ENCODE measurements at places on chromosomes 13 and 19. TPM values are rescaled to one million over a fixed set of nuclear protein-coding genes. Genes with fewer than 3 reads are reported as not detected.

USHBP1 gene
- total RNA-seq, result not detected

MYO1F gene
- 0.09 TPM for total RNA-seq

SHANK1 gene
- total RNA-seq, result 4.2 TPM

CEACAM21 gene
- total RNA-seq, result not detected

LMO7 gene
- total RNA-seq, result 70.1 TPM

EDNRB gene
- total RNA-seq, result 23.3 TPM

TUBA3C gene
- total RNA-seq, result not detected

Measured in fibroblast of the aortic adventitia (primary cell).